HCT116 (cell line): ENCODE measurements at places on chromosomes 3 and 15. TPM values are rescaled to one million over a fixed set of nuclear protein-coding genes. Genes with fewer than 3 reads are reported as not detected.
A peak's percentile ranks its signal among the peaks of the same experiment; 100 is the strongest.

DNA sequence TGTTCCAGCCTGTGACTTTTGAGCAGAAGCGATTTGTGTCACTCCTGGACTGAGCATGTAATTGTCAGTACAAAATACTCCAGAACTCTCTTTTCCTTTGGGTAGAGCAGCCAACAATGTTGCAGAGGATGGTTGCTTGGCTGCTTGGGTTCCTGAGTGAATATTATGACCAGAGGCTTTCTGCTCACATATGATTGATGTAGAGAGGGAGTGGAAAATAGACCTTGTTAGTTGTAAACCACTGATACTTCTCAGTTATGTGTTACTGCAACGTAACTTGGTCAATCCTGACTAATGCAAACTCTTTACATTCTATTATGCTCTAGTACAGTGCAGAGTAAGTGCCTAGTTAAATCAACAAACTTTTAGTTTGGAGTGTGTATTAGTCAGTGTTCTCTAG lies 322.6 kb upstream of the KCNH8 start:
- no peak for DNase-seq

GRCh38 chr3:42387802-42388651 lies 22.4 kb downstream of the LYZL4 start:
- no peak for DNase-seq

- no peak for DNase-seq
Measured at GRCh38 chr3:20747741-20748140, 561.7 kb upstream of the SGO1 start.

DNA sequence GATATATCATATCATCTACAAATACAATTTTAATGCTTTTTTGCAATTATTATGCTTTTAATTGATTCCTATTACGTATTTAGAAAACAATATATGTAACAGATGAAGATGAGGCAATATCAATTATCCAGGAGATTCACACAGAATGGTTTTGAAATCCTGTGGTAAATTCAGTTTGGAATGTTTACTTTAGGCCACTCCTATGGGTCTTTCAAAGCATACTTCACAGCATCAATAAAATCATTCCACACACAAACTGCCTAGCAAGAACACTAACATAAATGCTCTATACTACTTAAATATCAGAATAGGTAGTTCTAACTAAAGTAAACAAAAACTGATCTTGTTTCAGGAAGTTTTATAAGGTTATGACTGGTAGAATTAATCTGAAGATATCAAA lies 90.5 kb downstream of the FAM227B start:
- no peak for DNase-seq

DNA sequence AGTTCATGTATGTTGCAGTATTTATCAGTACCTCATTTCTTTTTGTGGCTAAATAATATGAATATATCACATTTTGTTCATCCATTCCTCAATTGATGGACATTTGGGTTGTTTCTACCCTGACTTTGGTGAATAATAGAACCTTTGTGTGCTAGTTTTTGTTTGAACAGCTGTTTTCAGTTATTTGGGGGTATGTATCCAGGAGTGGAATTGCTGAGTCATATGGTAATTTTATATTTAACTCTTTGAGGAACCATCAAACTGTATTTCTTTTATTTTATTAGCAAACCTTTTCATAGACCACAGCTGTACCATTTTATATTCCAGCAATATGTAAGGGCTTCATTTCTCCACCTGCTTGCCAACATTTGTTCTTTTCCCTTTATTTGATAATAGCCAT lies 38.4 kb upstream of the RBM5 start:
- no peak for DNase-seq

DNA sequence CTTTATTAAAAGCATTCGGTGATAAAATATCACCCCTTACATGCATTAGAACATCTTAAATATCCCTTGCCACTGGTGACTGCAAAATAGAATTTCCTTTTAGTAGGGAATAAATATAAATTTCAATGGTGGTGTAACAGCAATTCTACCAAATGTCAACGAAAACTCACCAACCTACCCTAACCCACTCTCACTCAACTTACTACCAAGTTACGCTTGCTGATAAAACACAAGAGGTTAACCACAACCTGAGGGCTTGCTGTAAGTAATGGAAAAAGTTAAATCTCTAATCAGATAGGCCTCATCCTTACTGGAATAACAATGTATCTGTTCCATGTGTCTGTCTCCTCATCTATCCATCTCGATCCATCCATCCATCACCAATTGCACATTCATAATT lies 274.7 kb downstream of the FOXP1 start:
- DNase-seq = no peak

- peak; percentile 13 for DNase-seq
Measured at GRCh38 chr3:18237251-18238005, 187.7 kb downstream of the SATB1 start.

- DNase-seq = no peak
Measured at GRCh38 chr3:168141405-168141998, 45.8 kb upstream of the GOLIM4 start.

The CPLX3 gene
- total RNA-seq = not detected

The MGA gene
- total RNA-seq = 28.9 TPM

The EPHA3 gene
- not detected for total RNA-seq
